Nephron progenitor cell (in vitro differentiated cells): ENCODE measurements at places on chromosomes 5 and 9.

- DNase-seq = no peak
These were observed 30.3 kb downstream of the TYRP1 start for GRCh38 chr9:12723409-12724028.

- peak; percentile 67 for DNase-seq
These were observed 58.9 kb upstream of the ORM1 start for GRCh38 chr9:114263853-114264510.

- no peak for DNase-seq
These were observed 37.1 kb downstream of the RPS6 start for GRCh38 chr9:19342947-19343346.

DNA sequence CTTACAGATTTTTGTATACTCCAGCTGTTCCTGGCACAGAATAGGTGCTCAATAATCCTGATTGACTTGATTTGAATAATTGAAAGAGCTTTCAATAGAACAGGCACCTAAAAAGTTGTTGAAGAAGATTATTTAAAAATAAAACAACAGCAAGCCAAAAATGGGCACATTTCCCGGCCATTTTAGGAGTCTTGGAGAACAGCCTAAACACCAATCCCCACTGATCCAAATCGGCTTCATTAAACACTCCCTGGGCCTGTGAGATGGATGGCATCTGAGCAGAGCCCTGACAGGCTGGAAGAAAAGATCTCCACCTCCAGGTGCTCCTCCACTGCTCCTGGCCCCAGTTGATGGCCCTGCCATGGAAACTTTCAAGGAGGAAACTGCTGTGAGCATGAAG is 213.3 kb downstream of the MAN2A1 start:
- DNase-seq = no peak

GRCh38 chr9:101536938-101537337 is 3.3 kb downstream of the RNF20 start:
- peak; percentile 61 for DNase-seq

GRCh38 chr9:92035146-92035545 is 80.1 kb downstream of the SPTLC1 start:
- no peak for DNase-seq

DNA sequence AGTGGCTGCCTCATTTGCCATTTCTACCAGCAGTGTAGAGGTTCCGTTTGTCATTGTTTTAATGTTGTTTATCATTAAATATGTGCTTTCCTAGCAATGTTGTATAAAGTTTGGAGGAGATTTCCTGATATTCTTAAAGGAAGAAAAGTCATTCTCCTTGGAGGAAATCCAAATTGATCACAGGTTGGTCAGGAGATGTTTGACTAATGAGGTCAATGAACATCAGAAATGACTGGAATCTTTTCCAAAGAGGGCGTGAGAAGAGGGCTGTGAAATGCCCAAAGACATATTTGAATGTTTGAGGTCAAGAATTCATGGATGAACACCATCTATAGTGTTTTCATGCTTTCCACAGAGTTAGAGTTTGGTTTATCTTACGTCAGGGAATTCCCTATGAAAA is 471.3 kb downstream of the MAT2B start:
- no peak for DNase-seq

DNA sequence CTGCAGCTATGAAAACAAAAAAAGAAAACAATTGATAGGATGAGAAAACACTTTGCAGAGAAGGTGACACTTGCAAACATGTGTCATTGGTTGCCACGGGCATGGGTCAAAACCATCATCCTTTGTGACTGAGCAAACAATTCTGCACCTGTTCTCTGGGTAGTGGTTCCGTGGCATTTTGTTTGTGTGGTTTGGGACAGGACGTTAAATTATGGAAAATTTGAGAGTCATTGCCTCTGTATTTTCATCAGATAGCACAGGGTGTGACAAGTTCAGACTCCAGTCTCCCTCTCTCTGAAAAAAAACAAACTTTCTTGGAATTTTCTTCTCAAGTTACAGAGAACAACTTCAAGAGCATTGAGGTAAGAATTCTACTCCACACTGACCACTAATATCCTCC is 113.4 kb upstream of the HMHB1 start:
- DNase-seq = no peak
